ENCODE measurements at places on chromosomes 16 and 17.

- no peak for DNase-seq
Measured at GRCh38 chr17:3968886-3969524, 4.8 kb upstream of the ATP2A3 start.

GRCh38 chr16:3959148-3959547, 78.6 kb upstream of the CREBBP start:
- DNase-seq, result no peak

GRCh38 chr17:14499976-14500375, 199.1 kb downstream of the HS3ST3B1 start:
- DNase-seq, result no peak

- no peak for DNase-seq
Measured at GRCh38 chr17:17750881-17751280, 69.6 kb downstream of the RAI1 start.

DNA sequence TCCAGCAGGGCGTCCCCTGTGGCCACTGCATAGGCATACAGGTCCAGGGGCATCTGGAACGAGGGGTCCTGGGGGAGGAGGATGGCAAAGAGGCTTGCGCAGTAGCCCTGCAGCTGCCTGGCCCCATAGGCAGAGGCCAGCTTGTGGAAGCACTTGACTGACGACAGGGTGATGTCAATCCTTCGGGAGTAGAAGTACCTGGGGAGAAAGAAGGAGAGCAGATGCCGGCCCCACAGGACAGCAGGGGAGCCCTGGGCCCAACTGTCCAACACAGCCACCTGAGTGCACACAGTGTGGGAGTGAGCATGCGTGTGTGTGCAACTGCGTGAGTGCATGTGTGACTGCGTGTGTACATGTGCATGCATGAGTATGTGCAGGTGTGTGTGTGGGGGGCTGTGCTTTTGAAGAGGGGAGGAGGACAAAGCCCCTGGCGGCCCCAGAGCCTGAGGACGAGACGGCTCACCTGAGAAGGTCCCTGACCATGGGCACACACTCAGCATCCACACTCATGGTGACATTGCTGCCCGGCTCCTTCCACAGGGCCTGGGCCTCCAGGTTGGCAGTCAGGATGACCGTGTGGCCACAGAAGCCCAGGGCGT, 7.1 kb downstream of the LGALS3BP start:
- DNase-seq, result no peak

- DNase-seq, result no peak
Measured at GRCh38 chr16:30927789-30928378, 4.5 kb downstream of the FBXL19 start.

DNA sequence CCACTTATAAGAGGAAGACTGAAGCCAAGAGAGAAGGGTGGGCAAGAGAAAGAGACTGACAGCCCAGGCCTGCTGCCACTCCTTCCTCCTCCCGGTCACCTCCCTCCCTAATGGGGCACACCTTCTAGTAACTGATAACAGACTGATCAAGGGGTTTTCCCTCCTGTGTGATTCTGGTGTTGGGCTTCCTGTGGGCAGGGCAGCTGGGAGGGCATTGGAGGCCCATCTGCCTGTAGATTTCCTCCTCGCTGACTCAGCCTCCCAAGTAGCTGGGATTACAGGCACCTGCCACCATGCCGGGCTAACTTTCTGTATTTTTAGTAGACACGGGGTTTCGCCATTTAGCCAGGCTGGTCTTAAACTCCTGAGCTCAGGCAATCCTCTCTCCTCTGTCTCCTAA, 16.2 kb downstream of the CA4 start:
- no peak for DNase-seq

All from fibroblast of skin of left biceps (primary cell).